AG20443 (cell line): ENCODE measurements at places on chromosomes 5 and 9.
A peak's percentile ranks its signal among the peaks of the same experiment; 100 is the strongest.

DNA sequence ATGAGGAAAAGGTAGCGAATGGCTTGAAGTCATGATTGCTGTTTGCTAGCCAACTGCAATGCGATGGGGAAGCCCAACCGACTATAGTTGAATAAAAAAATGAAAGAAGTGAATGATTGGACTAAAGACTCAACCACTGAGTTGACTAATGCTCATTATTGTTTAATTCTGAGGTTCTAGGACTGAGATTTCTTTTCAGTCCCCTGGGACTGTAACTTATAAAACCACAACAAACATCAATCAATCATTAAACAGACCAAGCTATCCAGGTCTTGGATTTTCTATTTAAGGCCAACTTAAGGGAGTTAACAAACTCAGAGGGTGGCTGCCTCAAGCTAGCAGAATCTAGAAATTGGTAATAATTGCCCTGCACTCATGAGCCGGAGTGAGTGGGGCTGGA, 154.2 kb downstream of the DOCK2 start:
- no peak for DNase-seq

DNA sequence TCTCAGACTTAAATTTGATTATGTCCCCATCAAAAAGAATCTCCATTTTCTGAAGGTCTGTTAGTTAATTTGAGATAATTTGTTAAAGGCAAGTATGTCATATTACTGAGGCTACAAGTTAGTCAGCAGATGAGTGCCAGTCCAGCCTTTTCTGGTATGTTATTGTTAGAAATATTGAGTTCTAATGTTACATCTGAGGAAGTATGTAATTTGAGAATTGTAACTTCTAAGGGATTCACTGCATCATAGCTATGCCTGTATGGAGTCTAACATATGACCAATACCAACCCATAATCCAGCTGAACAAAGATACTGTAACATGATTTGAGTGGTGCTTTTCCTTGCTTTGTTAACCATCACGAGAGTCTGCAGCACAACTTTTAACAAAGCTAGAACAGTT, 13.9 kb downstream of the SLC23A1 start:
- no peak for DNase-seq

GRCh38 chr9:134372581-134373267, 46.5 kb downstream of the RXRA start:
- peak; percentile 91 for DNase-seq

GRCh38 chr5:89470658-89471057, 587.7 kb upstream of the MEF2C start:
- DNase-seq: no peak

DNA sequence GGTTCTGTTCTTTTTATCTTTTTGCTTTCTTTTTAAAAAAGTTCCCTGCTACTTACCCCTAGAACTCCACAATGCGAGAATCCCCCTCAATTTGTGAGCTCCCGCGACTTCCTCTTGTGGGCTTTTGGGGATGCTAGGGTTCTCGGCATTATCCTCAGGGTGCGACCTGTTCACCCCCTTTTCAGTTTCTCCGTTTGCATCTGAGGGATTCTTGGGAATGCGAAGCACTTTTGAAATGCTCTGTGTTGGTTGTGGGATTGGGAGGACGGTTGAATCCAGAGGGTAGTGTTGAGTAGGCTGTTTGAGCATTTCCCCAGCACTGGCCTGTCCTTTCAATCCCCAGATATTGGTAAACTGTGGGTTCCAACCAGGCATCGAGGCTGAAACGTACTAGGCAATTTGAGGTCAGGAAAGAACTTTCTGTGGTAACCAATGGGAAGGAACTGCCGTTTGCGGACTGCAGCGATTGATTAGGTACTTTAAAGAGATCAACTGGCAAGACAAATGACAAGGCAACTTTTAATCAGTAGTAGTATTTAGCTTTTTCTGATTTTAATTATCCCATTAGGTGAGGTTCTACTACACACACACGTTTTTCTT, 415 bp downstream of the XRCC4 start:
- no peak for DNase-seq

GRCh38 chr5:95988877-95989276, 27.2 kb upstream of the ELL2 start:
- DNase-seq: no peak

- no peak for DNase-seq
Measured at GRCh38 chr9:3629495-3629894, 103.7 kb upstream of the RFX3 start.

DNA sequence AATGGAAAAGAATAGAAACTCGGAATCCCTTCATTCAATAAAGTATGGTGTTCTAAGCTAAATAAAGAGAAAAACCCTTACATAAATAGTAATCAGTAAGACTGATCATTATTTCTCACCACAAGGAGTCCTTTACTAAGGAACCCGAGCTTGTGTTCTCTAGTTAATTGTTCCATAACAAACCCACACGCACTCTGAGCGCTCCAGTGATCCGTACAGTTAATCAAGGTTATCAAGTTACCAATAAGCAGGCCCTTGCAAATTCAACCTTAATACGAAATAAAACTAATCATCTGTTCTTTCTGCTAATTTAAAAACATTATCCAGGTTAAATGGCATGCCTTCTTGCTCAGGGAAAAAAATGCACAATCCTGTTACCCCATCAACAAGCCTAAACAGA, 224.4 kb downstream of the FRMD3 start:
- DNase-seq: no peak

- no peak for DNase-seq
Measured at GRCh38 chr5:82365026-82365425, 86.9 kb upstream of the RPS23 start.

GRCh38 chr9:117987945-117988344, 283.7 kb downstream of the TLR4 start:
- DNase-seq: no peak

DNA sequence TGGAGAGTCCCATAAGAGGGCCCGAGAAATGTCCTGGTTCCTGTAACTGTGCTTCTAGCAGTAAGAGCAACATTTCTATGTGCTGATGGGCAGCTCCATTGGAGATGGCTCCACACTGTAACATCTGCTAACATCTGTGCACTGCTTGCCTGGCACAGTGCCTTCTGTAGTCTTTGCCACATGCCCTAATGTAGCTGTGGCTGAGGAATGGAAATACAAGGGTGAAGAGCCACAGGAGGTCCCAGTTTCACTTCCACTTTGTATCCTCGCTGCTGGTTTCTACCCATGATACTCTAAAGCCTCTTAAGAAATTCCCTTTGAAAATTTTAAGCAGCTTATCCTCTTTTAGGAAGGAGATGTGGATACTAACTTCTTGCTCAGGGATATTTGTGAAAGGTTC, 97.4 kb downstream of the HOMER1 start:
- DNase-seq: peak; percentile 44

GRCh38 chr5:179153341-179153901, 93.2 kb downstream of the ZNF354C start:
- no peak for DNase-seq
